ENCODE measurements at places on chromosomes 4 and X.
A peak's percentile ranks its signal among the peaks of the same experiment; 100 is the strongest.

- H3K27ac ChIP-seq, result no peak overlapping the region
- H3K36me3 ChIP-seq, result no peaks in the 10 kb centered on the region
- H3K27me3 ChIP-seq, result no peaks in the 10 kb centered on the region
Observed at GRCh38 chrX:148940411-148940996, 440.1 kb downstream of the AFF2 start.

DNA sequence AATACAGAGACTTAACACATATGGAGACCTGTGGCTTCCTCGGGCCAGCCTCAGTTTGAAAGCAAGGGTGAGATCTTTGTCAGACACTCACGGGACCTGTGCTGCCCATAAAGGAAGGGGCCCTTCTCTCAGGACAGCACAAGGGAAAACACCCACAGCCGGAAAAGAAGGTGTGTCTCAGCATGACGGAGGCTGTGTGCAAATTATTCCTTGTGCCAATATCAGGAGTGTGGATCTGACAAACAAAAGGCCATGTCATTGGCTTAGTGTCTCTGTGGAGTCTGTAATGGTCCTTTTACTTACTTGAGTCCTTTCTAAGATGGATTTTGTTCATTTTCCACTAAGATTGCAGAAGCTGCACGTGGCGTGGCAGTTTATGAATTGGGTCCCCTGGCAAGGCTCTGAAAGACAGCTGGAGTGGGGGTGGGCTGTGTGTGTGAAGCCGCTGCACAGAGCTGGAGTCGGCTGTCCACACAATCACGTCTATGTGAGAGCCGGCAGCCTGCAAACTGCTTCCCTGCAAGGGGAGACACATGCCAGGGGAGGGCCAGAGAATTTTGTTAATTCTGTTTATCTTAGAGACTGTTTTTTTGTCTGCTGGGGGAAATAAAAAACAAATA is 1.9 kb downstream of the ENPP6 start:
- DNase-seq, result no peak
- H3K27me3 ChIP-seq, result peaks cover 17% of the 10 kb centered on the region
- no peaks in the 10 kb centered on the region for H3K4me1 ChIP-seq
- H3K36me3 ChIP-seq, result peaks cover 4% of the 10 kb centered on the region

DNA sequence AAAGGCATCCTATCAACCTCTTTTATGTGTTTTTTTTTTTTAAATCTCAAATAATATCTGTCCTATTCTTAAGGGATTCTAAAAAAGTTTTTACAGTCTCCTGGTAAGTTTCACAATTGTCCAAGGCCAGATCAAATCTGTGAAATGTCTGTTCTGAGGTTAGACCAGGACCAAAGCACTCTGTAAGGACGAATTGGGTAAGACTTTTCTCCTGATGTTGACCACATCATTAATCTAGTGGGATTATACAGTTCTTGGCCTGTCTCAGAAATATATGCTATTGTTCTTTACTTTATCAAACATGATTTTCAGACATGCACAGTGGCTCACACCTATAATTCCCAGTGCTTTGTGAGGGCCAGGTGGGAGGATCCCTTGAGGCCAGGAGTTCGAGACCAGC is 45.8 kb upstream of the TMEM131L start:
- peaks cover 36% of the 10 kb centered on the region for H3K4me1 ChIP-seq
- no peaks in the 10 kb centered on the region for H3K27me3 ChIP-seq
- no peak overlapping the region for H3K27ac ChIP-seq

- peaks cover 2% of the 10 kb centered on the region for H3K4me1 ChIP-seq
- no peak for DNase-seq
- H3K4me3 ChIP-seq, result no peak overlapping the region
Observed at GRCh38 chr4:121863799-121864198, 6.5 kb downstream of the BBS7 start.

DNA sequence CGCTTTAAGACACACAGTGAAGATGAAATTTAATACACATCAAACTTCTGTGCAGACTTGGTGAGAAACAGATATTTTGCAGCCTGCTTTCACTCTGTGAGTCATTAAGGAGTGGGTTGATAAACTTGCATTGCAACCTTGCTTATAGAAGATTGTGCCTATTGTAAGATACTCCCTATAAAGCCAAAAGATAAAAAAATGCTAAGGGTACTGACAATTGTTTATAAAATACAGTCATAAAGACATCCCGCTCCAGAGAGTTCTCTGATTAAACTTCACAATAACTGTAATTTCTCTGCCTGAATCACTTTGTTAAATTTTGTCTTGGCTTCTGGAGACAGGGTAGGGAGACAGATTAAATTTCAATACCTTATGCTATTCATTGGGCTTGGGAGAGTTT is 49.1 kb downstream of the GALNT7 start:
- peak overlapping the region; percentile 17 for H3K27ac ChIP-seq
- DNase-seq, result no peak
- peaks cover 47% of the 10 kb centered on the region for H3K4me1 ChIP-seq
- no peaks in the 10 kb centered on the region for H3K27me3 ChIP-seq

GRCh38 chrX:51496501-51497291 is at the start of gene NUDT11:
Gene NUDT11 (minus strand): TSS chrX:51496592. CDS start chrX:51496444, 148 bp downstream.
- H3K4me3 ChIP-seq, result peak within 1 kb of the TSS; percentile 84
- DNase-seq, result no peak
- H3K36me3 ChIP-seq, result no peaks in the 10 kb centered on the region
- peaks cover 5% of the 10 kb centered on the region for H3K27me3 ChIP-seq

DNA sequence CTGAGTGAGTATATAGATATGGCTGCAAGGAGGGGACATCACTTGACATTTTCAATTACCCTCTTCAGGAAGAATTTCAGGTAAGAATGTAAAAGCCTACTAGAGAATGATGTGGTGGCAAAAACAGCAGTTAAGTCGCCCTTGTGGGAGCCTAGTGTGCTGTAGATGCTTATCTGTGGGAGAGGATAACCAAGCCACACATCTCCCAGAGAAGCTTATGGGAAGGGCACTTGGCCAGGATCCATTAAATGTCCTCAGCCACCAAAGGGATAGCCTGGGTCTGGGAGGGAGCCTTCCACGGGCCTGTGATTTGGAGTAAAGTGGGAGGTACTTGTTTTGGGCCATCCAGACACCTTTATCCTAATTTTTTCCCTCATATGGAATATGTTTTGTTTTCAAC is 41.3 kb upstream of the BCLAF3 start:
- H3K27ac ChIP-seq, result no peak overlapping the region
- no peaks in the 10 kb centered on the region for H3K4me1 ChIP-seq
- H3K27me3 ChIP-seq, result no peaks in the 10 kb centered on the region

- H3K4me1 ChIP-seq, result no peaks in the 10 kb centered on the region
- no peaks in the 10 kb centered on the region for H3K27me3 ChIP-seq
- H3K27ac ChIP-seq, result no peak overlapping the region
- H3K36me3 ChIP-seq, result no peaks in the 10 kb centered on the region
- H3K4me3 ChIP-seq, result no peak overlapping the region
- DNase-seq, result no peak
Observed at GRCh38 chr4:95984081-95984480, 144.2 kb downstream of the PDHA2 start.

- H3K27ac ChIP-seq, result no peak overlapping the region
- DNase-seq, result no peak
- H3K27me3 ChIP-seq, result peaks cover 6% of the 10 kb centered on the region
- H3K4me1 ChIP-seq, result peaks cover 10% of the 10 kb centered on the region
Observed at GRCh38 chrX:21840193-21840545, 752 bp downstream of the MBTPS2 start.

- H3K4me1 ChIP-seq, result peaks cover 4% of the 10 kb centered on the region
- no peak for DNase-seq
- H3K27ac ChIP-seq, result no peak overlapping the region
- no peaks in the 10 kb centered on the region for H3K36me3 ChIP-seq
- H3K4me3 ChIP-seq, result no peak overlapping the region
- no peaks in the 10 kb centered on the region for H3K27me3 ChIP-seq
Observed at GRCh38 chr4:7294176-7294756, 101.9 kb downstream of the SORCS2 start.

- no peaks in the 10 kb centered on the region for H3K4me1 ChIP-seq
- no peak overlapping the region for H3K27ac ChIP-seq
- no peak overlapping the region for H3K4me3 ChIP-seq
- no peak for DNase-seq
- peaks cover 9% of the 10 kb centered on the region for H3K27me3 ChIP-seq
Observed at GRCh38 chrX:153061732-153062131, 5.5 kb downstream of the PNMA3 start.

DNA sequence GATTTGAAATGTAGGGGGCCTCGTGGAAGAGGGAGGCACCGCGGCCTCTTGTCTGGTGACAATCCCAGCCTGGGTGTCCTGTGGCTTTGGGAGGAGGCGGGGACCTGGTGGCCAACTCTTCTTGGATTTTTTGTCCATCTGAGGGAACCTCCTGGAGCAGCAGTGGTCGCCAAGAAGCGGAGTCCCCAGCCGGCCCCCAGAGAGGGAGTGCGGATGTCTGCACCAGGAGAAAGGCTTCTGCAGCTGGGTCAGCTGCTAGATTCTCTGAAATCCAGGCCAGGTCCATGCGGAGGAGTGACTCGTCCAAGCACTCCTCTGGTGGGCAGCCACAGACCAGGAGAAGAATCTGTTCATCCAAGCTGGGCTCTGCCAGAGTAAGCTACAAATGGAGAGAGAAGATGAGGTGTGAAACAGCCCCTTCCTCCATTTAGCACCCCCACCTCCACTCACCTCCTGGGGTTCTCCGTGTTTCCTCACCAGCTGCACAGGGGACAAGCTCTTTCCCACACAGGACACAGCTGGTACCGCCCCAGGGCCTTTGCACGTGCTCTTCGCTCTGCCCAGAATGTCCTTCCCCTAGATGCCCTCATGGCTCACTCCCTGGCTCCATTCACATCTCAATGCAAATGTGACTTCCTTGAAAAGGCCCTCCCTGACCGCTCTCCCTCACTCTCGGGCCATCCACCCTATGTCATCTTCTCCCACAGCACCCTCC is 27.6 kb downstream of the C4orf50 start:
- H3K36me3 ChIP-seq, result no peaks in the 10 kb centered on the region
- H3K4me1 ChIP-seq, result no peaks in the 10 kb centered on the region
- no peak overlapping the region for H3K4me3 ChIP-seq
- H3K27ac ChIP-seq, result peak overlapping the region; percentile 32

DNA sequence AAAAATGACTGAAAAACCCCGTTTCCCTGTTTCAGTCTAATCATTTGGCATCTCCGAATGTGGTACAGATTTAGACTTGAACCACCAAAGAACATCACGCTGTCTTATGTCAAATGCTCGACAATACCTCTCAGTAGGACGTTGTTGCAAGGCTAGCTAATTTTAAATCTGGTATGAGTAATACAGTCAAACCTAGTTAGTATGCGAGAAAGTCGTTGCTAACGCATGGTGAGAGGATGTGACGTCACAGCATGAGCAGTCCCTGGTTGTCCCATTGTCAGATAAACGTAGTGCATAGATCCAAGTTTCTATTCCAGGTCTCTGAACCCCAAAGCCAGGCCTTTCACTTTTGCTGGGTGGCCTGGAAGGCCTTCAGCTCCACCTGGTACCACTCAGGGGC is 44.7 kb downstream of the SETD7 start:
- H3K27me3 ChIP-seq, result no peaks in the 10 kb centered on the region
- H3K27ac ChIP-seq, result no peak overlapping the region
- H3K36me3 ChIP-seq, result peaks cover 21% of the 10 kb centered on the region

GRCh38 chr4:21811565-21811964 is 137.0 kb downstream of the KCNIP4 start:
- no peaks in the 10 kb centered on the region for H3K4me1 ChIP-seq
- no peaks in the 10 kb centered on the region for H3K36me3 ChIP-seq
- H3K27me3 ChIP-seq, result no peaks in the 10 kb centered on the region
- H3K27ac ChIP-seq, result no peak overlapping the region

DNA sequence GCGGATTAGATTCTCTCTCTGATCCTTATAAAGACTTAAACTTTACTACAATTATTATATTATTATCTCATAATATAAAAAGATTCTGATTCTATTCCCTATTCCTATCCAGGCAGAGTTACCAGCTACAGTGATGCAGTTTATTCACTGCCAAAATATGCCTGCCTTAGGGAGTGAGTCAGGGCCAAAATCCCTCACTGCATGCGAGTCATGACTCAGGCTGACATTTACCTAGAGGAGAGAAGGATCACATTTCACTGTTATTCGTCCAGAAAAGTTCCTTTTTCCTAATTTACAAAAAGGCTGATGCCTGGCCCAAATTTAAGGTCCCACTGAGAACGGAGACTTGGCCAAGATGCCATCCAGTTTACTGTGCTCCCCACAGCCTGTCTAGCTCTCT is 168.5 kb upstream of the LDB2 start:
- H3K27ac ChIP-seq, result no peak overlapping the region
- DNase-seq, result no peak
- no peaks in the 10 kb centered on the region for H3K4me1 ChIP-seq
- H3K27me3 ChIP-seq, result no peaks in the 10 kb centered on the region

DNA sequence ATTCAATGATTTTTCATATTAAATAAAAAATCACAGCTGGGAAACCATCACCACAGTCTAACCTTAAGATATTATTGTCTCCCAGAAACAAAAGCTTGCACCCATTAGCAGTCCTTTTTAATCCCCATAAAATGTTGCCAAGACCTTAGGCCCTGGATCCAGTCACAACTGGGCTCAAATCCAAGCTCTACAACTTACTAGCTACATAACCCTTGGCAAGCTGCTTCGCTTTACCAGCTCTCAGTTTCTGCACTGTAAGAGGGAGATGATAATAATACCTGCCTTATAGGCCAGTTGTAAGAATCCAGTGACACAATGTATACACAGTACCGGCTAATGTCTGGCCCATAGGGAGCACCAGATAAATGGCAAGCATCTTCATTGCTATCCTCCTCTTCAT is 400.9 kb upstream of the FGF13 start:
- H3K4me1 ChIP-seq, result no peaks in the 10 kb centered on the region
- no peaks in the 10 kb centered on the region for H3K36me3 ChIP-seq
- no peak overlapping the region for H3K27ac ChIP-seq
- DNase-seq, result no peak
- H3K4me3 ChIP-seq, result no peak overlapping the region
- no peaks in the 10 kb centered on the region for H3K27me3 ChIP-seq

DNA sequence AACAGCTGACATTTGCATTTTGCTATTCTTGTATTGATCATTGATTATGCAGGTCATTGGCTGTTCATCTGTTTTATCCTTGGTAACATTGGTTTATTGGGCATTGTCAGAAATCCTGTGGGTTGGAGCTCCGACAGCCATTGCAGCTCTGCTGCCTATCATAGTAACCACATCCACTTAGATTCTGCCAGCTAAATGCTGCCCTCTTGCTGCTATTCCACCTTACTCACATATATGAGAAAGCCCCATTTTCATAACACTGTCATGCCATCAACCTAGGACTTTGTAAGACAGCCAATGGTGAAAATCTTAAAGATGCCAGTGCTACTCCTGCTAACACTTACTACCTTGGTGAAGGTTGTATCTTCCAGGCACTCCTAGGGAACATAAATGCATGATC is 187.3 kb upstream of the CXCL13 start:
- no peak overlapping the region for H3K4me3 ChIP-seq
- no peak for DNase-seq
- H3K27me3 ChIP-seq, result no peaks in the 10 kb centered on the region
- H3K36me3 ChIP-seq, result no peaks in the 10 kb centered on the region

GRCh38 chr4:617644-618641 is 7.4 kb upstream of the PDE6B start:
- DNase-seq, result no peak
- H3K4me1 ChIP-seq, result no peaks in the 10 kb centered on the region
- no peak overlapping the region for H3K27ac ChIP-seq
